ENCODE measurements at places on chromosomes 2 and 18.

- DNase-seq = no peak
Measured at GRCh38 chr2:54840559-54841468, 117.4 kb downstream of the EML6 start.

- DNase-seq = no peak
Measured at GRCh38 chr2:85945586-85945985, 56.8 kb upstream of the ST3GAL5 start.

GRCh38 chr18:50722311-50722710, 97.5 kb downstream of the MRO start:
- DNase-seq = no peak

DNA sequence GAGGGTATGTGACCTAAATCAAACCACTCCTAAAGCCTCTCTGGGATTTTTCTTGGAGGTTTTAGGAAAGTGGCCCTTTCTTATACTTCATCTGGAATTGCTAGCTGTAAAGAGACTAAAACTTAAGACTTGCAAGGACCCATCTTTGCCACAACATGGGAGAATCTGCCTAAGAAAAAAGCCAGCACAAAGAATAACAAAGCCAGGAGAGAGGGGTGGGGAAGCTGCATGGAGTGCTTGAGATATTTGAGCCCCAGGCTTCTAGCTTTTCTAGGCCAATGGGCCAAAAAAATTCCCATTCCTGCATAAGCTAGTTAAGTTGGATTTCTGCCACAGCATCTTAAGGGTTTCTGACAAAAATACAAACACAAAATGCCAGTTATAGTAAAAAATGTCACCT, 38.5 kb upstream of the LYPD6 start:
- DNase-seq = no peak

- DNase-seq = no peak
Measured at GRCh38 chr2:166361351-166362153, 14.2 kb downstream of the SCN9A start.

- DNase-seq = no peak
Measured at GRCh38 chr18:54240629-54241107, 16.2 kb upstream of the MBD2 start.

GRCh38 chr2:101197215-101197745, 46.1 kb upstream of the TBC1D8 start:
- no peak for DNase-seq

- DNase-seq = no peak
Measured at GRCh38 chr2:63046552-63046951, 4.1 kb upstream of the OTX1 start.

DNA sequence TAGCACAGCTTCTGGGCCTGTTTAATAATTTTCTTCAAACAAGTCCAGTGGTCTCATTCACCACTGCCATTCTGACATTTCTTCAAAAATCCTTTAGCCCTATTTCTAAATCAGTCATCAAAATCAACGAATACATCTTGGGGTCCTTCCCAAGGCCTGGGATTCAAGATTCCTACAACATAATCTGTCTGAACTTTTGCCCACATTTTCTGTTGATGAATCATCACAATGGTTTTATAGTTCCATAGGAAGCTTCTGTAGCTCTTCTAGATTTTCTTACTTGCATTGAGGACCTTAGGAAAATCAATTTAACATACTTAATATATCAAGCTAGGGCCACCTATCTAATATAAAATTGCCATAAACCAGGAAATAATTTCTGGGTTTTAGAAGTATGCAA, 811.8 kb upstream of the ACVR2A start:
- no peak for DNase-seq

DNA sequence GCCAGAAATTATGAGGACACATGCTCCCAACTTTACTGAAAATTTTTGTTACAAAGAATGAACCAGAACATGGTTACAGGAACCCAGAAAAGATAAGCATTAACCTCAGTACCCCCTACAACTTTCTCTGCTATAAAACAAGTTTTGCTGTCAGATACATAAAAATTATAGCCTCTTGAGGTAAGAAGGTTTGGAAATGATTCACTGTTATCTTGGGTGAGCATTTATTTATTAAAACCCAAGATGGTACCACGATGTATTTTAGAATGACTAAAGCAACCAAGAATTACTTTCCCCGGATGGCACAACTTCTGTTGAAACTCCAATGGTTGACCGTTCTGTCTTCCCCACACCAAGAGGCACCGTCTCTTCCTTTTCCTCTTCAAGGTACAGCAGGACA, 72.9 kb downstream of the RBMS1 start:
- no peak for DNase-seq

- no peak for DNase-seq
Measured at GRCh38 chr2:7672685-7673071, 755.5 kb downstream of the RNF144A start.
